Right renal pelvis (tissue), 4 donors: ENCODE measurements at places on chromosomes 11 and 22. TPM values are rescaled to one million over a fixed set of nuclear protein-coding genes. Genes with fewer than 3 reads are reported as not detected.

DNA sequence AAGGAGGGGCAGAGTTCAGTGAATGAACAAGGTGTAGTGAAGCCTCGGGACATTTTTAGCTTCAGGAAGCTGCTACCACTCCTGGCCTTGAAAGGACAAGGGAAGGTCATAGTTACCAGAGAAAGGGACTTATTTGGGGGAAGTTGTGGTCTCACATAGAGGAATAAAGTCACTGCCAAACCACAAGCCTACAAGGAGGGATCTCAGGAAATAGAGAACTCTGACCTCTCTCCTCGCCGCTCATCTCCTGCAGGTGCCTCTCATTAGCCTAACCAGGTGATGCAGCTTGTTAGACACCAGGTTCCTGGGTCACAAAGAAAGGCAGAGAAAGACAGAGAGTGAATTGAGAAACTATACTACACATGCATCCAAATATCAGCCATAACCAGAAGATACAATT, 14.3 kb upstream of the TOLLIP start:
- no peak for DNase-seq

GRCh38 chr11:60485987-60486386, 6.6 kb upstream of the MS4A12 start:
- DNase-seq, result no peak

GRCh38 chr11:134823970-134824369, 411.9 kb upstream of the B3GAT1 start:
- DNase-seq, result no peak

- DNase-seq, result no peak
These were observed 43.1 kb upstream of the GCAT start for GRCh38 chr22:37764622-37765021.

- no peak for DNase-seq
These were observed 9.4 kb downstream of the DRD2 start for GRCh38 chr11:113465786-113466185.

The TPBGL gene
- 0.21 TPM for polyA plus RNA-seq

The FADS3 gene
- 20.6 TPM for polyA plus RNA-seq
